ENCODE measurements at places on chromosomes 6 and 20. TPM values are rescaled to one million over a fixed set of nuclear protein-coding genes. Genes with fewer than 3 reads are reported as not detected.

Gene IFT52
- 19.5 TPM for total RNA-seq

Gene ZNF451
- total RNA-seq: 74.4 TPM

Gene TMEM244
- total RNA-seq: not detected

Gene HNF4A
- total RNA-seq: 0.14 TPM

Gene CTAGE9
- total RNA-seq: not detected

Gene KCNK15
- total RNA-seq: 11.0 TPM

Gene ERMARD
- 24.7 TPM for total RNA-seq

Gene KIF25
- total RNA-seq: not detected

Gene LY6G6C
- total RNA-seq: not detected

Gene NOX3
- total RNA-seq: not detected

Gene LGSN
- not detected for total RNA-seq

Gene FNDC11
- not detected for total RNA-seq

Gene FNDC1
- 0.81 TPM for total RNA-seq

Gene ETV7
- total RNA-seq: 5.9 TPM

Gene PXT1
- total RNA-seq: not detected

Gene INSM1
- total RNA-seq: 13.3 TPM

Gene GOPC
- 22.6 TPM for total RNA-seq

Gene BLOC1S5
- total RNA-seq: 11.4 TPM

Gene SCUBE3
- total RNA-seq: 32.8 TPM

Gene ZSCAN31
- total RNA-seq: 10.3 TPM

Gene RPS6KA2
- total RNA-seq: 26.3 TPM

Gene KIFC1
- 3.3 TPM for total RNA-seq

Gene ZSCAN12
- 10.7 TPM for total RNA-seq

Gene CLIC1
- 210 TPM for total RNA-seq
